ENCODE measurements at places on chromosomes 7 and 10.

DNA sequence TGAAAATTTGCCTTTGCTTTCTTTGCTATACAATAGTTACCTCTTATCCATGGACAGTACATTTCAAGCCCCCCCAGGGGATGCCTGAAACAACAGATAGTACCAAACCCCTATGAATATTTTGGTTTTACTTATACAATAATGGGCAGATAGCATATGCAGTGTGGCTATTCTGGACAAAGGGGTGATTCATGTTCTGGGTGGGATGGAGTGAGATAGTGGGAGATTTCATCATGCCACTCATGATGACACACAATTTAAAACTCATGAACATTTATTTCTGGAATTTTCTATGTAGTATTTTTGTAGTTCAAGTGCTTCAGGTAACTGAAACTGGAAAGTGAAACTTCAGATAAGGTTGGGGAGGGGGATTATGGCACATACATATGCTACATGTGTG lies 12.0 kb downstream of the STARD3NL start:
- DNase-seq = no peak

- no peak for DNase-seq
Measured at GRCh38 chr7:92839901-92840300, 3.5 kb upstream of the CDK6 start.

DNA sequence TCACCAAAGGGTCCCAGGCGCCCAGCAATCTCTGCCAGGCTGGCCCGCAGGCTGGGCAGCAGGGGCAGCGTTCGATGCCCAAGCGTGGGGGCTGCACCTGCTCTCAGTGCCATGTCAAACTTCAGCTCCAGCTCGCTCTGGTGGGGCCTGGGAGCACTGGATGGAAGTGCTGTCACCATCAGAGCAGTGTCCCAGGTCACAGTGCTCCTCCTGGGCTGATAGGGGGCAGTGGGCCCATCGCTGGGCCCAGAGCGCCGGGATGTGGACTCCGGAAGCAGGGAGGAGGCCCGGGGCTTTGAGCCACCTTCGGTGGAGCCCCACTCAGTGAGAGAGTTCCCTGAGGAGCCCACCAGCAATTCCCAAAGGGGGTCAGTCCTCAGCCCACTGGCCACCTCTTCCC lies 2.2 kb downstream of the PRRT4 start:
- DNase-seq = no peak

GRCh38 chr7:315516-316265 lies 25.7 kb downstream of the FOXL3 start:
- DNase-seq = no peak

DNA sequence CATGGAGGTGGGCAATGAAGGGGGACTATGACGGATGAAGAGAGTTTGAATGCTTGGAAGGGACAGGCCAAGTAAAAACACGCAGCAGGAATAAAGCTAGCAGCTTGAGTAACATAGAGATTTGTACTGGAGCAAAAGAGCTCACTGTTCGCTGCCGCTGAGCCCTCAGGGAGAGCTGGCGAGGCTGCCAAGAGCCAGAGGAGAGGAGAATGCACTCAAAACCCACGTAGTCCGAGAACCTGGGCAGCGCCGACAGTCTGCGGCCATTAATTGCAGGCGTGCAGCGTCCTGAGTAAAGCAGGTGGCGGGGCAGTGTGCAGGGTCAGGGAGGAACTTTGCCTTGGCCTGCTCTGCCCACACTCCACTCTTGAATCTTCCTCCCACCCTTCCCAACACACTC lies 68.2 kb downstream of the SLC37A3 start:
- DNase-seq = no peak

GRCh38 chr10:94133239-94133638 lies 139.5 kb downstream of the PLCE1 start:
- DNase-seq = no peak

- no peak for DNase-seq
Measured at GRCh38 chr7:126659124-126659523, 593.6 kb downstream of the GRM8 start.

DNA sequence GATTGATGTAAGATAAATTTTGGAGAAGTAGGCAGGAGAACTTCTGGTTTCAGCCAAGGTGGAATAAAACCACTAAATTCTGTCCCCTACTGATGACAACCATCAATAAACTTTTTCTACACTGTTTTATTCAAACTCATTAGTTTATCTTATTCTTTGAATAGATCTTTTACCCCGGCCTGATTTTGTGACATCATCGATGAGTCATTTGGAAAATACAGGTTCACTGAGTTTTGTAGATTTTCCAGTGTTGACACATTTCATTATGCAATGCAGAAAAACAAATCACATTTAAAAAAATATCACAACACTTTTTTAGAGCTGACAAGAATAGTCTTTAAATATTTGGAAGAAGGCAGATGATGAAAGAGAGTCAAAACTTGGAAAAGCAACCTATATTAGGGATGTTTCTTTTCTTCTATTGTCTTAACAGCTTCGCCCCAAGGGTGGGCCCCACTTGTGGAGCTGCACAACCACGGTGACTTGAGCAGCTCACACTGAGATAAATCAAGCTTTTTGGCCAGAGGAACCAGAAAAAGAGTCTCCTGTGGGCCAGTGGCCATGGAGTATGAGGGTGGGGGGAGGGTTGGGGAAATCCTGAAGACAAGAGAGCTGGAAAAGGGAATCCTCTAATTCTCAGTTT lies 112.8 kb downstream of the PTEN start:
- DNase-seq = no peak

GRCh38 chr10:3616880-3617279 lies 168.1 kb downstream of the KLF6 start:
- no peak for DNase-seq

DNA sequence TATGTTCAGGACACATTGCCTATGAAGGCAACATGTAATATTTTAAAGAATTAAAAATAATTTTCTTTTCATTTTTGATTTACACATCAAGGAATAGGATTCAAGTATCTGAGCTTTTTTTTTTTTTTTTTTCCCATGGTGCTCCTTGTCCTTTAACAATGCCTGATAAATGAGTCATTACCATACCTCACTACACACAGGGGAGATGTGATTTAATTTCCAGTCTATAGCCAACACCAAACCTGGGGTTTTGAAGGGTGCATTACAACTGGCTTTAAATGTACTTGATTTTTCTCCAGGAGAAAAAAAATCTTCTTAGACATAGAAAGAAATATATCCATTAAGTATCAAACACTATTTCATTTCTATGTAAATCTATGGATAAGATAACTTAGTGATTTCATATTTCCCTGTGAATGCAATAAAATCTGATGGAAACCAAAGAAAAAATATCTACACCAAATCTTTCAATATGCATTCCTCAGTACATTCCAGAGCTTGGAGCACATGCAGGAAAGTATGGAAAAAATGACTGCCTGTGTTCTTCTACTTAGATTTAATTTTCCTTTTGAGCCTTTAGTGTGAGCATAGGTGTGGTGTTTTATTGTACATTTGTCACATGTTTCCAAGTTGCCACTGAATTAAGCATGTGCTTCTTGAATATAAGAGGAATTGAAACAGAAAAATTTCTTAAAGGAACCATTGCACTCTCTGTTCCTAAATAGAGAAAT lies 204.8 kb upstream of the MEOX2 start:
- no peak for DNase-seq

DNA sequence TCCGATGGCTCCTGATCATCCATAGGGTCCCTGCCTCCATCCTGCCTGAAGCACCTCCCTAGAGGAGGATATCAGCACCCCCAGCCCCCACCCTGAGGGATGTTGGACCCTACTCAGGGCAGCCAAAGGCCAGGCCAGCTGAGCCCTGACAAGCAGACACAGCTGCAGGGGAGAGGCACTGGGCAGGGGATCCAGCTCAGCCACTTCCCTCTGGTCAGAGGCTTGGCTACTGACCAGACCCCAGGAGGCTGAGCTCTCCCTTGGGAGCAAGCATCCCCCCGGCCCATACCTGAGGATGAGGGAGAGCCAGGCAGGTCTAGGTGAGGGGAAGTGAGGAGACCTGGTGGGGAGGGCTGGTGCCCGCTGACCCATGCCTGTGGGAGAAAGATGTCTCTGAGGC lies 6.6 kb downstream of the LDB3 start:
- no peak for DNase-seq

DNA sequence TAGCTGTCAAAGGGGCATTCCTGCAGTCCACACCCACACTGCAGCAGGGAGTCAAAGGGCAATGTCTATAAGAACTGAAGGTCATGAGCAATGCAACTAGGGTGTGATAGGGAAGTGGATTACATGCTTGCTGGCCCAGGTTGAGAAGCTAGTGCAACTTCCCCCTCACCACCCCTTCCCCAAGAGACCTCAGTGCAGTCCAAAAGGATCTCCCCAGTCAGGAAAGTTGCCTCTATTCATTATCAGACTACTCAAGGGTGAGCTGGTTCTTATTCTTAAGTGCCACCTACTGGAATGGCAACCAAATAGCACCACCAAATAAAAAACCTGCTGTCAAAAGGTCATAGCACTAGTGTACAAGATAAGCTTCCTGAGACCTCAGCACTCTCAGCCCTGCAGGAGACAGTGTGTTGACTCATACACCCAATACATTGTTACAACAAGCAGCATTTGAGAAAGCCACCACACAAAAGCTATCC lies 28.2 kb downstream of the MTERF1 start:
- no peak for DNase-seq

- no peak for DNase-seq
Measured at GRCh38 chr7:78279032-78279431, 480.5 kb downstream of the PHTF2 start.
